ENCODE measurements at places on chromosomes 2 and 18.

GRCh38 chr18:77512152-77512551 is 262.5 kb downstream of the GALR1 start:
- no peak for DNase-seq

DNA sequence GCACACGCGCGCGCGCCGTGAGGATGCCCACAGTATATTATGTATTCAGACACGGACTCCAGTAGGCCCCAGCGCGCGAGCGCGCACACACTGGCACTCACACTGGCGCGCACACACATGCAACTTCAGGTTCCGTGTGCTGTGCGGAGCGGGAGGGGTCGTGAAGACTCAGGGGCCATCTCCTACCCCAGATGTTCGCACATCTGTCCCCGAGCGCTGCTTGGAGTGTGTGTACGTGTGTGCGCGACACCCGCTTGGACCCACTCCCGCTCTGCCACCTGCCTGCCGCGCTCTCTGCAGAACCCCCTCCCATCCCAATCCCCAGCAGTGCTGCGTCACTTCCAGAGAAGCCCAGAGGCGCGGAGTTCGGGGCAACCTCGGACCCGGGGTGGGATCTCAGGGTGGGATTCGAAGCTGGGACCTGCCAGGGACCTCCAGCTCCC is 2.6 kb downstream of the NRP2 start:
- no peak for DNase-seq

- no peak for DNase-seq
These were observed 209.5 kb downstream of the VAPA start for GRCh38 chr18:10122988-10123950.

DNA sequence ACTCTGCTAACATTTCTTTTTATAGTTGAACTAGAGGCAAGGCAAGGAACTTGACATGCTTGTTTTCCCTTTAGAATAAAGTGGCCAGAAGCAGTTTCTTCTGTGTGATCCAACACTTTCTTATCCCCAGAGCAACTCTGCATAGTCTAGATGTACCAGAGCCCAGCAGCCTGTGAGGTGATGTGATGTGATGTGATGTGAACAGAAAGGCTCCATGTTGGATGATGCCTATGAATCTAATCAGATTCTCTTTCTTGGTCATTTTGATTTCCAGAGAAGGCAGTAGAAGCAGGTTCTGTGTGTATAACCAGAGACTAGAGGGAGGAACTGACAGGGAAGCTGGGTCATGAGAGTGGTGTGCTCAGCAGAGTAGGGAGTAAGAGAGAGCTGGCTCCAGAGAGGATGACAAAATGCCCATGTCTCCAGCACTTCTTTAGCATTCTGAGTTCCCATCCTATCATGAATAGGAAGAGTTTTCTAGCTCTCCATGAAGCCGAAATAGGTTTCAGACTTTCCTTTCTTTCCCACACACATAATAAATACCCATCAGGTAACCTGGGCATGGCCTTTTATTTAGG is 31.0 kb upstream of the PTH2R start:
- no peak for DNase-seq

DNA sequence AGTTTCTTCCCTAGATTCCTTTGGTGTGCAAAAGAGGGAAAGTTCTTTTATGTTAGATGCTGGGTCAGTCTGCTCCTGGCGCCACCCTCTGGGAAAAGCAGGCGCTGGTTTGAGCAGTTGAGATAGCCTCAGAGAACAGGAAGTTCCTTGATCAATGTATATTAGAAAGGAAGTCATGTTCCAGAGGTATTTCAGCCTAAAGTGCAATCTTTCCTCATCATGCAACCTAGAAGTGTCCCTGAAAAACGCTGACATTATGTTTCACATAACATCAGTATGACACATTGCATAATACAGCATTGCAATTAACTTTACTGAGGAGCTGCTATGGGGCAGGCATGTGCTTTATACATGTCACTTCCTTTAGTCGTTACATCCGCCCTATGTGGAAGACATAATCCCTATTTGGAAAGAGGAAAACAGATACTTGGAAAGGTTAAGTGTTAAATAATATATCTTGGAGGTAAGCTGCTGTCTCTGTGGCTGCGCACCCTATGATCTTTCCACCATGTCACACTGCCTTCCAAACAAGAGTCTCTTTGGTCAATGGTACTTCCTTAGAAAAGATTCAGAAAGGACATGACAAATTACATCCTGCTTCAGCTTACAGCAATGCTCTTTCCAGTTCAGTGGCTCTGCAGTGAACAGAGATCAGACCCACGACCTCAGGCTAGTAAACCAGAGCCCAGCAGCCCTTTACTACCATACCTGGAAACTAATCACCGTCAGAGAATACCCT is 369.7 kb downstream of the RAD51AP2 start:
- no peak for DNase-seq

GRCh38 chr2:19887510-19887909 is 14.3 kb downstream of the TTC32 start:
- no peak for DNase-seq

- no peak for DNase-seq
These were observed 157.8 kb downstream of the BABAM2 start for GRCh38 chr2:28048341-28048740.

DNA sequence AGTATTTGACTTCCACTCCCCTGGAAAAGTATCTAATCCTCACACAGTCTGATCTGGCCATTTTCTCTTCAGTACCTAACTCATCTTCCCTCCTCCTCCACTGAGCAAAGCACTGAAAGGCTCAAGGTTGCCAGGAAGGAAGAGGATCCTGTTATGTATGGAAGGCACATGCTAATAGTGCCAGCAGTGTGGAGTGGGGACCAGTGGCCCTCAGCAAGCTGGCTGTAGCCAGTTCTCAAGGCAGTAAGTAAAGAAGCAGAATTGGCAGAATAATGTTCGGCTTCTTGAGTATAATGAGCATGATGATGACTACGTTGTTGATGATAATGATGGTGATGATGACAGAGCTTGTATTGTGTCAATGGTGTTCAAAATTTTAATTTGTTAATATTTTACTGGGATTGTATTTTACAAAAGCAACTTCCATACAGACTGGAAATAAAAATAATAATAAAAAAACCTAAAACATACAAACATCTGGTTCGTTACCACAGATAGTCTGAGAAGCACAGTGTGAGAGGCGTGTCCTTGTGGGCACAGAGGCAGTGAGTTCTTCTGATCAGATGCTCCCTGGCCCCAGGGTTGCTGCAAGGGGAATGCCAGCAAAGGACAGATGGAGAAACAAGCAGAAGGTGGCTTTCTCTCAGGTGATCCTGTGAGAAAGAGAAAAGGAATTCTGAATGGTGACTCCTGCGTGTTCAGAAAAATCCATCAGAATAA is 528.8 kb downstream of the CMPK2 start:
- no peak for DNase-seq

GRCh38 chr18:58687871-58688308 is 16.6 kb downstream of the MALT1 start:
- DNase-seq: no peak

GRCh38 chr18:21069468-21069867 is 42.1 kb downstream of the ROCK1 start:
- DNase-seq: no peak

- no peak for DNase-seq
These were observed 23.7 kb upstream of the AP1S3 start for GRCh38 chr2:223860809-223861738.

GRCh38 chr2:152846697-152847470 is 128.5 kb downstream of the ARL6IP6 start:
- DNase-seq: no peak

DNA sequence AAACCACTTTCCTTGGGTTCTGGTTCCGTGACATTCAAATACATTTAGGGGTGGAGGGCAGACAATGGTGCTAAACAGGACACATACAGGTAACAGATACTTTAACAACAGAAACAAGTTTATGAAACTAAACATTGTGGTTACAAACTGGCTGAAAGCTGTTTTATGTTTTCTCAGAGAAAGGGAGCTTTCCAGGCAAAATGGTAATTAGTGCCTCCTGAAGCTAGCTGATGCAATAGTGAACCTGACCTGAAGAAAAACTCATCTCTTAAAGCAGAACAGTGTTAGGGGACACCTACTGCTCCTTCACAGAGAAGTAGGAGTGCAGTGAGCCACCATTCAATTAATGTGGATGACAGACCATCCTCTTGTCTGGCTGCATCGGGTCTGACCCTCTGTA is 138.9 kb downstream of the CCDC148 start:
- DNase-seq: no peak

DNA sequence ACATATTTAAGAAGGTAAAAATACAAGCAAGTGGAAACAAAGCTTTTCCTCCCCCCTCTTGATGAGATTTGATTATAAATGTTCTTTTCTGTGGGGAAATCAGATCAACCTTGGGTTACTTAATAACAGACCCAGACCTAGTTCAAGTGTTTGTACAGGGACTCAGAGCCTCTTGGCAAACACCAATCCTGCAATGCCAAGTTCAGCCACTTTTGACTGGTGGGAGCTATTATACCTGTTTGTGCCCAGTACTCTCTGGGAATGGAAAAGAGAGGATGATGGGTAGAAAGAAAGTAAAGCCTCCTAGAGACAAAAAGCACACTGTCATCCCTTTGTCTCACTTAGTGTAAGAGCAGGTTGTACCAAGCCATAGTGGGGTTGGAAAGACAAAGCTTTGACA is 63.8 kb upstream of the EPHA4 start:
- DNase-seq: peak; percentile 6

GRCh38 chr2:216533609-216534008 is 35.0 kb downstream of the RPL37A start:
- no peak for DNase-seq

- DNase-seq: no peak
These were observed 213.8 kb downstream of the SP3 start for GRCh38 chr2:173751245-173751975.

- peak; percentile 75 for DNase-seq
These were observed 2.4 kb upstream of the PROC start for GRCh38 chr2:127415593-127416505.

GRCh38 chr18:36187193-36187825 is at the start of gene MOCOS:
MOCOS (plus strand) TSS chr18:36187497; CDS start chr18:36187540, 43 bp downstream.
- DNase-seq: no peak

GRCh38 chr2:121092095-121092494 is 192.9 kb downstream of the TFCP2L1 start:
- no peak for DNase-seq

GRCh38 chr2:111701266-111701665 is 182.7 kb downstream of the ANAPC1 start:
- DNase-seq: no peak

GRCh38 chr2:110948027-110948674 is 172.6 kb upstream of the BCL2L11 start:
- DNase-seq: peak; percentile 20

GRCh38 chr2:156326526-156327095 is 5.9 kb downstream of the NR4A2 start:
- no peak for DNase-seq

- DNase-seq: no peak
These were observed 156.5 kb downstream of the NDUFA10 start for GRCh38 chr2:239868556-239869181.

GRCh38 chr18:58991167-58991798 is 126.6 kb downstream of the ZNF532 start:
- DNase-seq: no peak

GRCh38 chr18:75086494-75087034 is 122.4 kb downstream of the PTGR3 start:
- DNase-seq: no peak

GRCh38 chr2:8659092-8659734 is 22.6 kb upstream of the ID2 start:
- DNase-seq: no peak

DNA sequence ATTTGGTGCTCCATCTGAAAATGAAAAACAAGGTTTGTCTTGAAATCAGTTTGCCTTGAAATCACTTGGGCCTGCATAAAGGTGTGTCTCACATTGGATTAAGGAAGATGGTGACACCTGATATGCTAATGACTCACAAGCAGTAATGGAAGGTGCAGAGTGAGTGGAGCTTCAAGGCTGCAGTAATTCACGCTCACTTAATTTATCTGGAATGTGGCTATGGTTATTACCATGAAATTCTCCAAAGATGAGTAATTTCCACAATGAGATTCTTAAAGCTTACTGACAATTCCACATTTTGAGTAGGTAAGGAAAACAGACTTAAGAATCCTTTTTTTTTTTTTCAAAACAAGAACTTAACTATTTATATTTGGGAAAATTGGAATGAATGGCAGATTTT is 156.8 kb downstream of the PAX3 start:
- no peak for DNase-seq

GRCh38 chr18:14916851-14917250 is 168.9 kb downstream of the ANKRD30B start:
- no peak for DNase-seq

DNA sequence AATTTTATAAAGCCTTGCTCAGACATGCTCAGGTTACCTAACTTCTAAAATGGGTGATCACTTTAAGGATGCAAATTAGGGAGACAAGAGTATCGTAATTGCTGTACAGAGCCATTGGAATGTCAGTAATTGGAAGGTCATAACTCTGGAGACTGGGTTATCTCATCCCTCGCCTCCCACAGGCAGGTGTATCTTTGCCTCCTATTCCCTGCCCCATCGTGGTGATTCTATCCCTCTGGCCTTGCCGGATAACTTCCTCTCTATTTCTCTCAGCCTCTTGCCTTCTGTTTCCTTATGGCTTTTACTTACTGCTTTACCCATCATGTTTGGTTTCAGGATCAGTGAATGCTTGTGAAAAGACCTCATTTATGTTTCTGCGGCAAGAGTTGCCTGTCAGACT is 2.5 kb downstream of the PDK1 start:
- DNase-seq: no peak

DNA sequence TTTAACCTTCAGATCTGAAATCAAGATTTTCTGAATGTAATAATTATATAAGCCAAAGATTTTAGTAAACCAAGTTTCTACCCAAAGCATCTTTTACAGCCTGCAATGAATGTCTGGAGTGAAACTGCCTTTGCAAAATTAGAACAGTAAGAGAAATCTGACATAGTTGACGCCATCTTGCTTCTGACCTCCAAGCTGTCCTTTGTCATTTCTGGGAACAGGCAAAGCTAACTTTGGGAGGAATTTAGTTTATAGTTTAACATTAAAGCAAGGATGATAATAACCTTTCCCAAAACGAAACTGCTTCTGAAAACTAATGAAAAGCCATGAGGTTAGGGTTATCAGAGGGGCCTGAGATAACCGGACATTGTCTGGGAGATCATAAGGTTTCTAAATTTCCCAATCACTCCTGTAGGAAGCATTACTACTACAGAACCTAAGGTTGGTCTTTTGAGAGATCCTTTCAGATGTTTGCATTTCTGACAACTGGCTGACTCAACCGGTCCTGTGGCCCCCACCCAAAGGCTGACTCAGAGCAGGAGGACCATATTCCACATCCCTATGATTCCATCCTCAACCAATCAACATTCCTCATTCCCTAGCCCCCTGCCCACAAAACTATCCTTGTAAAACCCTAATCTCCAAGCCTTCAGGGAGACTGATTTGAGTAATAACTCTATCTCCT is 124.5 kb downstream of the TMEM131 start:
- no peak for DNase-seq

DNA sequence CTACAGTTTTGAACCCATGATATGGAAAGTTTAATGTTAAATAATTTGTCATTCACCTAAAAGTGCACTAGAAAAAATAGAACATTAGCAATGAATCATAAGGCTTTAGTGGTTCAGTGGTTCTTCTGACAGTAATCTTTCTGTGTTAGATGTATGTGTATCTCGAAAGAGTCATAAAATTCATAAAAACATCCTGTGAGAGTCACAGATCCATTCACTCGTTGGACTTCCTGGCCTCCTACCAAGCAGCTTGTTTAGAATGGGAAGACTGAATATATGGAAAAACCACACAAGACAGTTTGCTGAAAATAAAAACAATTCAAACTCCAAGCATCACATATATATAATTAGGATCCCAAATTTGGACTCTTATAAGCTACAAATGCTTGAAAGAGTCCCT is 34.8 kb downstream of the ADNP2 start:
- DNase-seq: no peak
